ENCODE measurements at places on chromosomes 1 and 21.

- no peak for DNase-seq
These were observed 12.6 kb upstream of the MAPKAPK2 start for GRCh38 chr1:206672011-206672688.

- DNase-seq, result no peak
These were observed 202.4 kb downstream of the TOMM20 start for GRCh38 chr1:234926264-234926558.

GRCh38 chr1:102833151-102833550 lies 275.2 kb downstream of the COL11A1 start:
- no peak for DNase-seq

DNA sequence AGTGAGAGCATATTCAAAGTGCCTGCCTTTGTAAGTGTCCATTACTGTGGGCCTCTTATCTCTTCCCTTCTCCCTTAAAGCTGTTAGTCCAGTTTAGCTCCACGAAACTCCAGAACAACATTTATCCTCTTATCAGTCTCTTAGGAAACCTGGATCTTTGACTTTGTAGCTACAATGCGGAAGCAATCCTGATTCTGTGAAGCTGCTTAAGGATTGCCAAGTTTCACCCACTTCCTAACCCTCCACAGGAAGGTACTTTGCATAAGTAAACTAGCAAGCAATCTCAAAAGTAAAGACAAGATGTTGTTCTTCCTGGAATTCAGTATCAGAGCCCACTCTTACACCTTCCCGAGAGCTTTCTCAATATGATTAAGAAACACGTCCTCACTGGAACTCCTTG lies 164.9 kb upstream of the USP25 start:
- no peak for DNase-seq

DNA sequence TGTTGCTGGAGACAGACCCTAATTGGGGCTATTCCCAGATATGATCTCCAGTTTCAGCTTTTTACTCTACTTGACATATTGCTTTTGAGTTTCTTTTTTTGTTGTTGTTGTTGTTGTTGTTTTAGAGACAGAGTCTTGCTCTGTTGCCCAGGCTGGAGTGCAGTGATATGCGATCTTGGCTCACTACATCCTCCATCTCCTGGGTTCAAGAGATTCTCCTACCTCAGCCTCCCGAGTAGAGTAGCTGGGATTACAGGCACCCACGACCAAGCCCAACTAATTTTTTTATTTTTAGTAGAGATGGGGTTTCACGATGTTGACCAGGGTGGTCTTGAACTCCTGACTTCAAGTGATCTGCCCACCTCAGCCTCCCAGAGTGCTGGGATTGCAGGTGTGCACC lies 1.3 kb upstream of the SRP9 start:
- no peak for DNase-seq

DNA sequence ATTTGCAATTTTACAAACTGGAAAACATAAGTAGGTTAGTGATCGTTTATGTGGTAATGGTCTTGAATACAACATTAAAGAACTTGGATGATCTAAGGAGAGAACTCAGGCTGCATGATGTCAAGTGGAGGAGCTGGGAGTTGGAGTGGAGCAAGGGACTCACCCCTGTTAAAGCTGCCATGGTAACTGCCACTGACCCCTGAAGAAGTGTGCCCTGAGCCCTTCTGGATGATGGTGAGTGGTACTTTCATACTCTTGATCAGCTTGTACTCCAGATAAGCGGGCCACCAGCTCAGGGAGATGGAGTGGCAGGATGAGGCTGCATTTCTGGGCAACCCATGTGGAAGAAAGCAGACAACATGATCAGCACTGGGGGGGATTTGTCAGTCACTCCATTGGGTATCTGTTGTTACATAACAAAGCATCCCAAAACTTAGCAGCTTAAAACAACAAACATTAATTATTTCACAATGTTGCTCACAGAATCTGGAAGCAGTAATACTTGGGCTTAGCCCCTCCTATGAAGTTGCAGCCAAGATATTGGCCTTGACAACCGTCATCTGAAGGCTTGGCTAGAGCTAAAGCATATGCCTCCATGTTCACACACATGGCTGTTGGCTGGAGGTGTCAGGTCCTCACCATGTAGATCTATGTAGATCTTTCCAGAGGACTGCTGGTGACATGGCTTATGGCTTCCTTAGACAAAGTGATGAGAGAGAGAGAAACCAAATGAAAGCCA lies 213.8 kb downstream of the DUSP10 start:
- DNase-seq, result no peak

GRCh38 chr1:100396651-100397050 lies 44.3 kb downstream of the CDC14A start:
- peak; percentile 66 for DNase-seq

DNA sequence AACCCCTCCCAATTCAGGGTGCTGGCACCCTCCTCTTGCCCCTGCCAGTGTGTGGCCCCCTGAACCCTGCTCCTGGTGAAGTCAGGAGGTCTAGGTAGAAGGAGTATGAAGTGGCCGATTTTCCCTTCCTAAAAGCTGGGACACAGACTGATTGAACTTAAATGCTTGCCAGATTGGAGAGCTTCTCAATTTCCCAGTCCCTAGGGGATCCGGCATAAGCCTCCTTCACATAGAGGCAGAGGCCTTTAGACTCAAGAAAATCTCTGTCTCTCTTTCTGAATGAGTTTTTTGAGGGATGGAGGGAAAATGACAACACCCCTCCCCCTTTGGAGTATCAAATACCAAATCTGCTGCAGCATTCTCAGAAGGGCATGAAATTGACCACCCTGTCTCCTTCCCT lies 51.5 kb downstream of the SYT2 start:
- no peak for DNase-seq

DNA sequence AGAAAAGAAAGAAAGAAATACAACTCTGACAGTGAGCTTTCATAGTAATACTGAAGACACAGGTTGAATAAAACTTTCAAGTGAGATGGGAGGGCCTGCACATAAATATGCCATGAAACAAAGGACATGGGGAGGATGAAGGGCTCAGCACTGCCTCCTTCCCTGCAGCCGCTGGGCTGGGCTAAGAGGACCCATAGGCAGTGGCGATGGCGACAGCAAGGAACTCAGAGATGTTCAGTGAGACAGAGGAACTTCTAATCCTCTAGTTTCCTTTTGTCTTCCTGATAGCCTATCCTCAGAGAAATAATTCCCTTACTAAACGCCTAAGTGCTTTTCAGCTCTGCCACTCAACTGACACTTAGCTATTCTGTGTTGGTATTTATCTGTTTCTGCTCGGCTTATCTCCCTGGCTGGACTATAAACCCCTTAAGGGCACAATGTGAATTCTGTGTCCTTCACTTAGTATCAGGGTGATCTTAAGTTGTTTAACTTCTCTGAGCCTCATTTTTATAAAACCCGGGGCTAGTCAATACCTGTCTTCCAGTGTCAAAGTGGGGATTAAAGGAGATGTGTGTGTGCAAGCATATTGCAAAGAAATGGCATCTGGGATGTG lies 24.4 kb upstream of the IER5 start:
- DNase-seq, result no peak

DNA sequence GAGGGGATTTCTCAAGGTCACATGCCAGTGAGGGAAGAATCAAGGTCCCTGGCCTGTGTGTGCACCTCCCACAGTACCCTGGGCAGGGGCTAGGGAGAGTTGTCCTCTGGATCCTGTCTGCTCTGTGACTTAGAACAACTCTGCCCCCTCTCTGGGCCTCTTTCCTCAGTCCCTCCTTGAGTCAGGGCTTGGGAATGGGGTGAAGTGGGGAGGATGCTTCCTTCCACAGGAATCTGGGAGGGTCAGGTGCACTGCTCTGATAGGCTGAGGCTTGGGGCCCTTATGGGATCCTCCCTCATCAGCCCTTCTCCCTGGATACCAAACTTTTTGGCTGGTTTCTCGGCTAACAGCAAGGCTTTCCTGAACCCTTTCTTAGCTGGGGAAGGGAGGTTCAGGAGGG lies 2.5 kb downstream of the TRNP1 start:
- no peak for DNase-seq

DNA sequence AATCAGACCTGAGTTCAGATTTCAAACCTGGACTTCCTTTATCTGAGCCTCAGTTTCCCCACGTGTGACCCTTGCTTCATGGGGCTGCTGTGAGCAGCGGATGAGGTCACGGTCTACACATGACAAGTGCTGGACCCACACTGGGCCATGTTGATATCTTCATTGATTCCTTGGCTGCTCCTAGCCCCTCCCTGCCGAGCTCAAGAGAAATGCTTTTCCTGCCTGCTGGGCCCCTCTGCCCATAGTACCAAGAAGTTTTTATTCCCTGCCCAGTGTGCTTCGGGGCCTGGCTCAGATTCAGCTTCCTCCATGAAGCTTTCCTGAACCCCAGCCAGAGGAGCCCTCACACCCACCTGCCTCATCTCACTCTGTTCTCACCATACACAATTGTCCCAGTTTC lies 181.6 kb downstream of the PTPRU start:
- DNase-seq, result no peak

GRCh38 chr1:222529916-222530315 lies 18.0 kb downstream of the HHIPL2 start:
- no peak for DNase-seq

DNA sequence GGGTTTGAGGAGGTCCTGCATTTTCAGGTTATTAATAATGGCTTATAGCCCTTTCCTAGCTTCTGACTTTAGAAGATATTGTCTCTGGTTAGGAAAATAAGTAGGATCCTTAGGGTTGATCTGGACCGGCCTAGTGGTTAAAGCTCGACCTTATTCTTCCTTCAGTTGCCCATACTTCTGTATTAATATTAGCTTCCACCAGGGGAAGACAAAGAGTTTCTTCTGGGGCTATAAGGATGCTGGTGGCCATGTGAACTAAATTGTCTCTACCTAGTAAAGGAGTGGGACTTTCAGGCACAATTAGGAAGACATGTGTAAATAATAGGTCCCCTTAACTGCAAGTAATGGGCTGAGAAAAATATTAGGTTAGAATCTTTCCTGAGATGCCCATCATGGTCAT lies 20.6 kb upstream of the FCGR2A start:
- no peak for DNase-seq

GRCh38 chr1:185861630-185862029 lies 127.4 kb downstream of the HMCN1 start:
- no peak for DNase-seq

DNA sequence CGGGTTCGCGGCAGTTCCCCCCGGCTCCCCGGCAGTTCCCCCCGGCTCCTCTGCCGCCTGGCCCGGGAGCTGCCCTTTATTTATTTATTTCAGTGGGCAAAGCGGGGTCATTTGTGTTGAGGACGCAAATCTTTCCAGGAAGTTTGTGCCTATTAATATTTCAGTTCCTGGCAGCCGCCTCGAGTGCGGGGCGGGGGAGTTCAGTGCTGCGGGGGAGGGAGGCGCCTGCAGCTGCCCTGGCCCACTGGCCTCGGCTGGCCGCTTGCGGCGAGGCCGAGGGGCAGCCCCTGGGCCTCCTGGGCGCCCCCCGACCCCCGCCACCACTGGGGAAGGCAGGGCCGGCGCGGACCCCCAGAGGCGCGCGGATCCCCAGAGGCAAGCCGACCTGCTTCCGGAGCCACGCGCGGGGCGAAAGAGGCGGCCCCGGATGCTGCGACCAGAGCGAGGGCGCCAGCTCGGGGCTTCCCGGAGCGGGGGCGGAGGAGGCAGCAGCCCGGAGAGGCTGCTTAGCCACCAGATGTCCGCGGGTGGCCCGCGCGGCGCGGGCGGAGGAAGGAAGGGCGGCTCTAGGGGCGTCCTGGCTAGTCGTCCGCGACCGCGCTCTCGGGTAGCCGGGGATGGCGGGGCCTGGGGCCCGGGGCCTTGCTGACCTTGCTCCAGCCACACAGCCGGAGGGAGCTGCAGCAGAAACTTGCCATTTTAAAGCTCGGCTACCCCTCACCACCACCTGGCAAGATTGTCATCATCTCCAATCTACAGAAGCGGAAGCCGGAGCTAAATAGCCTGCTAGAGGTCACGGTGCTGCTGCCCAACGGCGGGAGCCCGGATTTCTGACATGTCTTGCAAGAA lies 48.0 kb downstream of the H3-3A start:
- peak; percentile 61 for DNase-seq

DNA sequence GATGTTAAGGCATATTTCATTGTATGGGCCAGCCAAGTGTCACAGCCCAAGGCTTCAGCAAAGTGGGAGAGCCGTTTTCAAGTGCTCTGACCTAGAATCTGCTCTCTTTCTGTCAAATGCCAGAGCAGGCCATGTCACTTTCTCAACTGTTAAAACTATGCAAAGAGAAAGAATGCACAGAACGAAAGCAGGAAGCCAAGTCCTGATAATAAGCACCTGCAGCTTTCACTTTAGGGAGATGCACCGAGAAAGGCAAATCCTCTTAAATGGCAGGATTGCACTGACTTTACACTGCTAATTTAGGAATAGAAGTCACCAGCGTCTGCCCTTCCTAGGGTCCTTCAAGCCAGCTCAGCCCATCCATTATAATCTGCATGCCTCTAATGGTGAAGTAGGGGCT lies 49.2 kb upstream of the NTPCR start:
- no peak for DNase-seq

GRCh38 chr1:165052936-165053335 lies 303.6 kb downstream of the LMX1A start:
- no peak for DNase-seq

GRCh38 chr21:45432575-45433255 lies 27.8 kb downstream of the COL18A1 start:
- DNase-seq, result no peak

GRCh38 chr1:110615548-110616130 lies 9.5 kb upstream of the KCNA2 start:
- peak; percentile 57 for DNase-seq

- no peak for DNase-seq
These were observed 49.0 kb upstream of the OLFM3 start for GRCh38 chr1:102045752-102046151.

GRCh38 chr1:52631759-52632331 lies 1.1 kb upstream of the SHISAL2A start:
- peak; percentile 14 for DNase-seq

GRCh38 chr21:39613041-39613934 lies 548 bp downstream of the B3GALT5 start:
- no peak for DNase-seq

DNA sequence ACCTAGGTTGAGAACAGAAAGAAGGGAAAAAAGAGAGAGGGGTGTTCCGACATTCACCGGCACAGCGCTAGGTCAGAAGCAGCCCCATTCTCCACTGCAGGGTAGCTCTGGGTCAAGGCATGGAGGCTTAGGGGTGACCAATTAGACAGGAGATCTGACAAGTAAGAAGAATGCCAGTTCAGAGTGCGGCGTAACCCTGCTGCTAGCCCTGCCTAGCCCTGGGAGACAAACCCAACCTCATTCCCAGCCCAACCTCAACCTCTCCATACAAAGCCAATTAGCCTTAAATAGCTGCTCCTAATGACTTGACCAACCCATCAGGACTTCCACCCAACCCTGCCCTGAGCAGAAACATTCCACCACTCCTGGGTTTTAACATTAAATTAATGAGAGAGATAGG lies 3.4 kb downstream of the PRELP start:
- DNase-seq, result no peak

GRCh38 chr1:103416681-103417286 lies 108.7 kb upstream of the RNPC3 start:
- DNase-seq, result no peak

DNA sequence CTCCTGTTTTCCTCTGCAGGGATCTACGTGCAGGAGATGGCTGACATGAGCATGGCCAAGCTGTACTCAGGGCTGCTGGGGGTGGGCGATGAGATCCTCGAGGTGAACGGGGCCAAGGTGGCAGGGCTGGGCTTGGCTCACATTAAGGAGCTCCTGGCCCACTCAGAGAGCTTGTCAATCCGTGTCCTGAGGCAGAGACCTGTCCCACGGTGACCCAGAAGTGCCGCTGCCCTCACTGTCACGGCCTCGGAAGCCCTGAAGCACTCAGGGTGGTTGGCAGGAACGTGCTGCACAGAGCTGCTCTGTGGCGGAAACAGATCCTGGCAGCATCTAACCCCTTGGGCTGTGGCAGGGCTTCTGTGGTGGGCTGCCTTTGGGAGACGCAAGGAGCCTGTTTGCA lies 37.6 kb downstream of the KIAA1614 start:
- no peak for DNase-seq
